Activated naive CD4-positive, alpha-beta T cell treated with Interleukin-2 at 50 U/mL for 16 hours (primary cell): ENCODE measurements at places on chromosomes 4 and X.

GRCh38 chrX:17030092-17030491 is 83.6 kb downstream of the REPS2 start:
- DNase-seq = no peak

- no peak for DNase-seq
These were observed 9.6 kb downstream of the DRP2 start for GRCh38 chrX:101229170-101229569.

- DNase-seq = no peak
These were observed 56.3 kb downstream of the ATP8A1 start for GRCh38 chr4:42600578-42600977.

- no peak for DNase-seq
These were observed 39.7 kb downstream of the IRS4 start for GRCh38 chrX:108696690-108697089.
